ENCODE measurements at places on chromosomes 3 and 15. TPM values are rescaled to one million over a fixed set of nuclear protein-coding genes. Genes with fewer than 3 reads are reported as not detected.

Gene ACVR2B
- total RNA-seq = 1.6 TPM

Gene TTLL13
- 0.14 TPM for total RNA-seq

Gene SUCNR1
- total RNA-seq = 0.09 TPM

Gene WDR72
- total RNA-seq = 6.1 TPM

Gene AGBL1
- not detected for total RNA-seq

Gene P2RY13
- total RNA-seq = not detected

Gene CYP1A2
- not detected for total RNA-seq

Gene EMC7
- total RNA-seq = 137 TPM

Gene RASGRF1
- total RNA-seq = 1.9 TPM

Gene FETUB
- 0.14 TPM for total RNA-seq

Gene PSMD6
- 74.5 TPM for total RNA-seq

Measured in A549 treated with ZK216348 at 1 μM for 4 hours (cell line).